Retinal pigment epithelial cell (primary cell): ENCODE measurements at places on chromosomes 4 and X.

GRCh38 chrX:51151734-51152133 lies 180.9 kb upstream of the NUDT10 start:
- DNase-seq, result peak; percentile 6

- DNase-seq, result no peak
Observed at GRCh38 chr4:48008021-48008596, 8.4 kb downstream of the CNGA1 start.

GRCh38 chr4:42643685-42644084 lies 13.2 kb downstream of the ATP8A1 start:
- DNase-seq, result no peak

DNA sequence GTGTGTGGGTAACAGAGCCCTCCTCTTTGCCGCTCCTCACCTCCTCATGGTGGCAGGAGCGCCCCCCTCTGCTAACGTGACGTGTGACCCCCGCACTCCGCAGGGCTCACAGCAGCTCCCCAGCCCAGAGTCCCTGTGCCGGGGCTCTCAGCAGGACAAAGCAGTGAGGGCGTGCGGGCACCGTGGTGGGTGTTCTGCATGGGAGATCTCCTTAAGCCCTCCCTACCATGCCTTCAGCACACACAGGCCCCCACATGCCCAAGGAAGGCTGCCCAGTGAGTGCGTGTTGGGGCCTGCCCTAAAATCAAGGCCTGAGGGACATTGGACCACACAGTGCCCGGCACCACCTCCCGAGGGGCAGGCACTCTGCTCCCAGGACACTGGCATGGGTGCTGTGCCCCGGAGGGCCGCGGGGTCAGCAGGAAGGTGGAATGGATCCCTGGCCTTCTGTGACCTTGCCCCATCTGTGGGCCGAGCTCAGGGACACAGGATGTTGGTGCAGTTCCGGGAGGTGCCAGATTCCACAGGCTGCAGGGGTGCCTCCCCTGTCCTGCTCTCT lies 10.1 kb downstream of the PSAPL1 start:
- no peak for DNase-seq

DNA sequence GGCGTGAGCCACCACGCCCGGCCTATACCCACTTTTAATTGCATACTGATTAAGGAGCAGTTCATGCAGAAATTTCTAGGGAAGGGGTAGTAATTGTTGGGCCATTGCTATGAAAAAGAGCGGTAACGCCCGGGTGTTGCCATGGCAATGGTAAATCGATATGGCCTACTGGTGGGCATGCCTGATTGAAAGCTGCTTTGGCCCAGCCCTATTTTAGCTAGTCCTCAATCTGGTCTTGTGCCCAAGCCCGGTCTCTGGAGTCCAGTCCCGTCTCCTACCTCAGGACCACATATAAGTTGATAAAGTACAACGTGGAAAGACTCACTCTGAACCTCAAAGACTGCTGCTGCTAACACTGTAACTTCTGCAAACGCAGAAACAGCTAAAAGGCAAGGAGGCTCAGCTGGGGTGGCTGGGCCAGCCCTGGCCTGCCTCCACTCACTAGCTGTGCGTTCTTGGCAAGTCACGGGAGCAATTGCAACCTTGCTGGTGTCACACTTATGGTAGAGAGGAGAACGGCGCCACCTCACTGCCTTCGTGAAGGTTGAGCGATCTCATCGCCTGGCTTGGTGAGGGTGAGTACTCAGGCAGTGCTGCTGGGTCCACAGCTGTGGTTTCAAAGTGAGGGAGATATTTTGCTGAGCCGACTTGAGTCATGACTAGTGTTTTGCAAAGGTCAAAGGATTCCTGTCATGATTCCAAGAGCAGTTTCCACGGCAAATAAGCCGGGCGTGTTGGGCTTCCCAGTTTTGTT lies 57.0 kb upstream of the GRPEL1 start:
- peak; percentile 78 for DNase-seq

DNA sequence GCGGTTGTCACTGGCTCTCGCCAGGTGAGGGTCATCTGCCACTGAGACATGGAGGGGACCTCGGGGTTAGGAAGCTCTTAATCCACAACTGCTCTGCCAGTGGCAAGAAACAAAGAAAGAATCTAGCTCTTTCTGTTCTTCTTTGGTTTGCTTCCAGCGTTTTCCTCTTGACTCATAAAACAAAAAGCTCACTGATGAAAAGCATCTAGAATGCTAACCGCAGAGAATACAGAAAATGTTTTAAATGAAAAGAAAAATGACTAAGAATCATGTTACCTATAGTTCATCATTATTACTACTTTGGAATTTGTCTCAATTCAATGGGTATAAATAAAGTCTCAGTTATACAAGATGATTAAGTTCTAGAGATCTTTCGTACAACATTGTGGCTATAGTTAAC lies 274.8 kb upstream of the TENM3 start:
- DNase-seq, result no peak

GRCh38 chr4:41281038-41281634 lies 24.4 kb downstream of the UCHL1 start:
- DNase-seq, result peak; percentile 56

- DNase-seq, result peak; percentile 4
Observed at GRCh38 chrX:23694606-23695005, 27.3 kb downstream of the PRDX4 start.

DNA sequence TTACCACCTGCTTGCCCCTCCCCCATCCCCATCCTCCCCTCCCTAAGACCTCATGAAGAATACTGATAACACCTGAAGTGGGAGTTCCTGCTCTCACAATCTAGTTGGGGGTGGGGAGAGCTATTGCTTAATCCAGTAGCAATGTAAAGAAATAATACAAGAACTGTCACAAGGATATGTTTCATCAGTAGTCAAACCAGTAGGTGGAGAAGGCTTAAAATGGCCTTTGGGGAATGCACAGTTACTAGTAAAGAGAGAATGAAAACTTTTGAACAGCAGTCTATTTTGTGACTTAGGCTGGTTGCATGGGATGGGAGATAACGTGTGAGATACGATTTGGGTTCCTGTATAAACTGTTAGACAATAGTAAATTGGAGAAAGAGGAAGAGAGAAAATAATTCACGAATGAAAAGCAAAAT lies 6.0 kb downstream of the GALNT7 start:
- no peak for DNase-seq

- DNase-seq, result no peak
Observed at GRCh38 chr4:76055016-76055415, 19.1 kb upstream of the CXCL11 start.

GRCh38 chrX:148938348-148938747 lies 437.9 kb downstream of the AFF2 start:
- no peak for DNase-seq

GRCh38 chrX:15977644-15978043 lies 123.0 kb upstream of the AP1S2 start:
- DNase-seq, result no peak

DNA sequence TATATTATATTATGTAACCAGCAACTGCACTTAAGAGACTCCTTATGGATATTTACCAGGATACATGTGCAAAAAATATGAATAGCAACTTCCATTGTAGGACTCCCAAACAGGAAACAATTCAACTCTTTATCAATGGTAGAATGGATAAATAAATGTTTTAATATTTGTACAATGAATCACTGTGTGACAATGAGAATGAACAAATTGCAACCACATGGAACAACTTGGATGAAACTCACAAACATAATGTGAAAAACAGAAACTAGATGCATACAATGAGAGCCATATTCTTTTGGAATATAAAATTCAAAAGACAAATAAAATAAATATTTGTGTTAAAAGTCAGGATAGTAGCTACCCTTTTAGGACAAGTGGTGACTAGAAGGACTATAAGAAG lies 1015.7 kb downstream of the TECRL start:
- no peak for DNase-seq

GRCh38 chr4:100189820-100190642 lies at the start of gene DDIT4L:
Gene DDIT4L, minus strand, starts transcription at chr4:100190468. Its CDS starts 485 bp downstream, at chr4:100189983.
- DNase-seq, result no peak

- DNase-seq, result no peak
Observed at GRCh38 chr4:102629673-102630072, 128.5 kb downstream of the NFKB1 start.

DNA sequence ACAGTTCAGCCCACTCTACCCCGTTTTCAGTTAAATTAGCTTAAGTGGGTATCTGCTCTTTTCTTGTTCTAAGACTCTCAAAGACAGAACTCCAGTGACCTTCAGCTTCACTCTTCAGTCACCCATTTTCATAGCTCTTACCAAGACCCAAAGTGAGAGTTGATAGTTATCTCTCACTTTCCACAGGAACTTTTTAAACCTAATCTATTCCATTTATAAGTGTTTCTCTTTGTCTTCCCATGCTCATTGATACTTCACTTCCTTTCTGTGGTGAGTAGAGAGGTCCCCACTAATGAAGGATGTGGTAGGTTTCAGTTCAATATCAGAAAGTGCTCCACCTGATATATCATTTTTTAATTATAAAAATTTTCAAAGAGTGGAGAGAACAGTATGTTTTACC lies 33.4 kb downstream of the COX18 start:
- no peak for DNase-seq

DNA sequence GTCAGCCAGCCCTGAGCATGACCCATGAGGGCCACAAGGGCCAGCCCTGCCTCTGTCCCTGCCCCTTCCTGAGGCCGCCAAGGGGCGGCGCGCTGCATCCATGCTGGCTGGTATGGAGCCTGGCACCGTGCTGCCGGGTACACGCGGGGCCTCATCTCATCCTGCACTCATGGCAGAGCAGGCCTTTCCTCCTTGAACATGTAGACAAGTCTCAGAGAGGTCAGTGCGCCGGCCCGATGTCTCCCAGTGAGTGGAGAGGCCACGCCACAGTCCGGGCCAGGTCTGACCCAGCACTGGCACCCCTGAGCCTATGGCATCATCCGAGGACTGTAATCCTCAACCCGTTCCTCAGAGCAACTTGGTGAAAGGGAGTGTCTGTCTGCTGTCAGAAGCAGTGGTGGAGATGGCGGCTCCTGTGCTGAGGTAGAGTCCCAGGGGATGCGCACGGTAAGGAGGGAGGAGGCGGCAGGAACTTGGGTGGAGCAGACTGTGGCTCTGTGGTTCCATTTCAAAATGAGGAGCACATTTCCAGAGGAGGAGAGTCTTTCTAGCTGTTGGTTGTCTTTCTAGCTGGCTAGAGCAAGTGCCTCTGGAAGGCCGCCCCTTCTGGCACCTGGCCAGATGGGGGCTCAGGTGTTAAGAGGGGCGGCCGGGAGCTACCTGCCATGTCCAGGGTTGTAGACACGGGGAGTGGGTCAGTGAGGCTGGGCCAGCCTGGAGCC lies 32.8 kb downstream of the TRMT44 start:
- DNase-seq, result no peak

- no peak for DNase-seq
Observed at GRCh38 chr4:1932736-1933135, 61.5 kb downstream of the NSD2 start.

DNA sequence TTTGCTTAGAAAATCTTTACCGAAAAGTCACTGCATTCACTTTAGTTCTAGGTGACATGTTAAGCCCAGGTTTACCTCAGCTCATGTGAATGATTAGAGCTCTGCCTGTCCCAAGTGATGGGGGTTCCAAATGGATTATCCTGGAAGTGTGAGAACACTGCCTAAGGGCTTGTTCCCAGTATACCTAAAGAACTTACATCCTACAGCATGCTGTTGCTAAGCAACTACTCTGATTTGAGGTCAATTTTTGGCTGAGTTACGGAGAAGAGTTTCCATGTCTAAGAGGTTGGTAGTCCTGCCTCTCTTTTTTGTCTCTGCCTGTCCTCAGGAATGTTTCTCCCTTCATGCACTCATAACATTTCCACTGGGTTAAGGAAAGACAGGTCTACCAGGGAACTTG lies 67.6 kb upstream of the UGT2B15 start:
- no peak for DNase-seq

DNA sequence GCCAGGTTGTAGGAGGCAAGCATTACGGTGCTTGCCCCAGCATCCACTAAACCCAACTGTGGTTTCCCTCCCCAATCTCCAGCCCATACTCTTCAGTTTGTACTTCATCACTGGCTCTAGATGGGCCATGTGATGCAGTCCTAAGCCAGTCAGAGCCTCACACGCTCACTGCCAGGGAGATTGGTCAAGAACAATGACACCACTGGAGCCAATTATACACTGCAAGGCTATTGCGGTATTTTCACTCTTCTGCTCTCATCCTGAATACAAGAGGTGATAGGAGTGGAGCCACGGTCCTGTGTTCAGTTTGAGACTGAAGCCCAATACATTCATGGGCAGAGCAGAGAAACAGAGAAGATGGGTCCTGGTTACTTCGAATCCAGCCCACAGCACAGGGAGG lies 58.4 kb downstream of the SEPSECS start:
- no peak for DNase-seq

- no peak for DNase-seq
Observed at GRCh38 chrX:11137543-11138139, 26.5 kb downstream of the HCCS start.

DNA sequence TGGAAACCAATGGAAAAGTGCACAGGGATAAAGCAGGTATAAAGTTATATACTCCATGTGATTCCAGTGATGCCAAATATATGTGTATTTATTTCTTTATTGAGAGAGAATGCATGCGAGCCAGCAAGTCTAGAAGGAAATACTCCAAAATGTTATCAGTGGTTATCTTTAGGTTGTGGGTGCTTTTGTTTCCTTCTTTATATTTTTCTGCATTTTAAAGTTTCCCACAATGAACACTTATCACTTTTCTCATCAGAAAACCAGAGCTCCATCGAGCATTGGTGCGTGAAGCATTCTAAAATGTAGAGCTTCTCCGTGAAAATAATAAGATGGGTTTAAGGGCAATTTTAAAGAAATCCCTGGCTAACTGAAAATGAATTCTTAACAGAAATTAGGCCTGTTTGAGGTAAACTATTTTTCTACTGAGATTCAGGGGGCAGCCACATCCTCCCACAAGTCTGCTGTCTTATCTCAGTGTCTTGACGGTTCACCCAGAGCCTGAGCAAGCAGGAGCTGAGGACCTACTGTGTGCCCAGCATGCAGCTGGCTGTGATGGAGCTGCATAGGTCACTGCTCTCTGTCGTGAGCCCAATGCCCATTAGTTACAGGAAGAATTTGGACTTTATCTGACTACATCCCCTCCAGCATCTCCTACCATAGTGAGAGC lies 18.7 kb upstream of the CD40LG start:
- no peak for DNase-seq

DNA sequence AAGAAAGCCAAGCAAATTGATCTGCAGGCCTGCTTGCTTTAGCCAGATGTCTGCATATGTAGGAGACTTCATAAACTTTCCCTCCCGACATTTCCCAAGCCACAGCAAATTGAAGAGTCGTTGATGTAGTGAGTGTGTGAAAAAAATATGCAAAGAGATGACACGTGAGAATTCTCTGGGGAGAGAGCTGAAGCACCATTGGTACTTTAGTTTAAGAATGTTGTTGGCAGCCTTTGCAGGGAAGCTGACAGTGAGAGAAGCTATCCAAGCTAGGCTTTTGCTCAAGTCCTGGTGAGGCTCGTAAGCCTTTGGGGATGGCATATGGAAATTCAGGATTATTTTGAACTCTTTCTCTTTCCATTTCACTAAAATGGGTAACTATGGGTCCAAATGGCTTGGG lies 87.5 kb downstream of the GLRA2 start:
- DNase-seq, result no peak
